ENCODE measurements at places on chromosomes 5 and 9.

DNA sequence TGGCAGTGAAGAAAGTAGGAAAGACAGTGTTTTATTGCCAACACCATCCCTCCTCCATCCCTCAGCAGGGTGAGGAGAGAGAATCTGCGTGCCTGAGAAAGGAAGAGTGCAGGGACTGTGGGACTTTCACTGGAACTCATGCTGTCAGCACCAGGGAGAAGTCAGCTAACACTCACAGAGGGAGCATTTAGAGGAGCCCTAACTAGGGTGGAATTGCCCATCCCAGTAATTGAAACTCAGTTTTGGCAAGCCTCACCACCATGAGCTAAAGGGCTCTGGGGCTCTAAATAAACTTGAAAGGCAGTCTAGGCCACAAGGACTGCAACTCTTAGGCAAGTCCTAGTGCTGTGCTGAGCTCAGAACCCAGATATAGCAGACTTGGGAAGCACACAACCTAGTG lies 622.3 kb downstream of the SEMA5A start:
- DNase-seq = no peak

GRCh38 chr5:113969901-113970300 lies 392.0 kb upstream of the KCNN2 start:
- no peak for DNase-seq

- DNase-seq = no peak
Observed at GRCh38 chr9:75707191-75707590, 183.3 kb upstream of the PCSK5 start.

GRCh38 chr5:2562036-2562435 lies 189.4 kb downstream of the IRX2 start:
- no peak for DNase-seq

DNA sequence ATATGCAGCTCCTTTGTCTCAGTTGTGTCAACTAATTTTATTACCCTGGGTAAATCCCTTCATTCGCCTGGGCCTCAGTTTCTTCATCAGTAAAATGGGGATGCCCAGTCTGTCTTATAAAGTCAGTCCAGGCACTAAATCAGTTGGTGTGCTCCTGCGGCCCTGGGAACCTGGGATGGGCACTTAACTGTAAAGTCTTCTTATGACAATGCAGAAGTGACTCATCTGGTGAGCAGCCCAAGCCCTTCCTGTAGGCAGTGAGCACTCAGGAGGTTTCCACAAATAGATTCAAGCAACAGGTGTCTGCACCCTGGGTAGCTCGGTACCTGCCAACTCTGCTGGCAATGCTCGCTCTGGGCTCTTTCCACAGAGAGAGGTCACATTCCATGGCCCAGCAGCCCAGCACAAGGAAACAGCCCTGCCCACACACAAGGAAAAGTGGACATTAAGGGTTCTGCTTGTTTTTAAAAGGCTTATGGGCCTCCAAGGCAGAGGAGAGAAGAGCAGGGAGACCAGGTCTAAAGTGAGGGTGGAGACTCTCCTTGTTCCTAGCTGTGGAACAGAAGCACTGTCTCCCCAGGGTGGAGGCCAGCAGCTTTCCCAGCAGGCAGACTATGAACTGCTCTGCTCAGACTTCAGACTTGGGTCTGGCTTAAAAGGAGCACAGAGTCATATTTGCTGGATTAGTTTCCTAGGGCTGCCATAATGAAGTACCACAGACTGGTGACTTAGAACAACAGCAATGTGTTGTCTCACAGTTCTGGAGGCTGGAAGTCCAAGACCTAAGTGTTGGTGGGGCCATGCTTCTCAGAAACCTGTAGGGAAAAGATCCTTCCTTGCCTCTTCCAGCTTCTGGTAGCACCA lies 89.7 kb upstream of the ADRA1B start:
- DNase-seq = no peak

- DNase-seq = no peak
Observed at GRCh38 chr9:91847581-91848091, 102.4 kb downstream of the ROR2 start.

- no peak for DNase-seq
Observed at GRCh38 chr5:141762790-141763368, 80.8 kb upstream of the ARAP3 start.

DNA sequence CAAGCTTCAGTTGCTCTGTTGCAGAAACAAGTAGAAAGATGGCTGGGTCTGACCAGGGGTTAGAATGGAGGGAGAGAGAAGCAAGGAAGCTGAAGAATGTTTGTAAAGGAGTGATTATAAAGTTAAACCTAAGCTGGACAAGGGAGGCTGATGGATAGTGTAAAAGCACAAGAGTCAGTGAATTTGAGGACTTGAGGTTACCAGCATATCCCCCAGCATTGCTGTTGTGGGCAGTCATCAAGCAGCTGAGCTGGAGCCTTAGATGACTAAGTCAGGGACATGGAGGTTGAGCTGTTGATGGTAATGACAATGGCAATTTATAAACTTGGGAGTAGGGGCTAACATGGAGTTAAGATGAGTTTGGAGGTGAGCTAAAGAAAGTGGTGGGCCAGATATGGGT lies 131.5 kb downstream of the ERCC6L2 start:
- DNase-seq = no peak

DNA sequence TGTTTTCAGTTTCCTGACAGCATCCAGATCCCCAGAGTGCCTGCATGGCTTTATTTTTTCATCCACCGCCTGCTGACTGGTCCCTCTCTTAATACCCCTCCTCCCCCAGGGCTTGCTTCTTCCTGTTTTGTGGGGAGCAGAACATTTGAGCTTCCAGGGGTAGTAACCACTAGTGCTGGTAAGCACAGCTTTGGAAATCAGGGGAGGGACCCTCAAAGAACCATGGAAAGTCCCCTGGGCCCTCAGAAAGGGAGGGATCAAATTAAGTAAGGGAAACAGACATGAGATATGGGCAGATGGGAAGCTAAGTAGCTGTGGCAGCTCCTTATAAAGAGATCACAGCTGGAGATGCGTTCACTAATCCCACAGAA lies 26.8 kb downstream of the GRIA1 start:
- DNase-seq = no peak

DNA sequence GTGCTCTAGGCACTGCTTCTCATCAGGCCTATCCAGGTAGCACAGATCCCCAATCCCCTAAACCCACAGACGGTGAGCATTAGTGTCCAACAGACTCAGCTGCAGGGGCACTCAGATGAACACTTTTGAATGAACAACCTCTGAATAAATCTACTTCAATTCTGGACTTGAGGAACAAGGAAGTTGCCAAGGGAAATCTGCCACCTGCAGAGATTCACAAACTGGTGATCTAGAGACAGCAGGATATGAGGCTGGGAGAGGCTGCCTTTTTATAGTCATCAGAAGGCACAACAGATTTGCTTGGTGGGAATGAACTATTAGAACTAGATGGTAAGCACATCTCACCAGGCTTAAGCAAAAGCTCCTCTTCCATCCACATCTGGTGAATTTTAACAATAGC lies 7.0 kb upstream of the HK3 start:
- DNase-seq = no peak

- DNase-seq = peak; percentile 63
Observed at GRCh38 chr5:32589942-32590869, 4.8 kb downstream of the SUB1 start.

DNA sequence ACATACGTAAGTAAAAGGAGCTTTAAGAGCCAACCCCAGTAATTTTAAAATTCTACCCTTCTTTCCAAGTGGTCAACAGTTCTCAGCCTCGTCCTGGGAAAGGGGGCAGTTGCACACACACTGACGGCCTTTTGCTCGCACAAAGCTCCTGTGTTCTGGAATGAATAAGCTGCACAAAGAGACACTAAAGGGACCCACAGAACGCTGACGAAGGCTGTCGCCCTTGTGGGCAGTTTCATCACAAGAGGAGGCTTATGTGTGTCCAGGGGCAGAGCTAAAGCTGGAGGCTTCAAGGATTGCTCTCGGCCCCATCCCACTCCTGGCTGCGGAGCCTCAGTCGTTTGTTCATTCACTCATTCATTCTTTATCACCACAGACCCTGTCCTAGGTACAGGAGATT lies 67.0 kb upstream of the NEK6 start:
- no peak for DNase-seq

- DNase-seq = no peak
Observed at GRCh38 chr9:137230705-137231371, at the start of gene SLC34A3. Gene SLC34A3 (plus strand): TSS chr9:137230901. CDS start chr9:137231703, 802 bp downstream.

GRCh38 chr9:453832-454231 lies 239.2 kb downstream of the DOCK8 start:
- no peak for DNase-seq

- no peak for DNase-seq
Observed at GRCh38 chr9:133114886-133115603, 6.0 kb downstream of the RALGDS start.

GRCh38 chr5:57442080-57442839 lies 40.4 kb downstream of the ACTBL2 start:
- DNase-seq = no peak

- DNase-seq = no peak
Observed at GRCh38 chr5:155826611-155827507, 500.1 kb upstream of the SGCD start.

DNA sequence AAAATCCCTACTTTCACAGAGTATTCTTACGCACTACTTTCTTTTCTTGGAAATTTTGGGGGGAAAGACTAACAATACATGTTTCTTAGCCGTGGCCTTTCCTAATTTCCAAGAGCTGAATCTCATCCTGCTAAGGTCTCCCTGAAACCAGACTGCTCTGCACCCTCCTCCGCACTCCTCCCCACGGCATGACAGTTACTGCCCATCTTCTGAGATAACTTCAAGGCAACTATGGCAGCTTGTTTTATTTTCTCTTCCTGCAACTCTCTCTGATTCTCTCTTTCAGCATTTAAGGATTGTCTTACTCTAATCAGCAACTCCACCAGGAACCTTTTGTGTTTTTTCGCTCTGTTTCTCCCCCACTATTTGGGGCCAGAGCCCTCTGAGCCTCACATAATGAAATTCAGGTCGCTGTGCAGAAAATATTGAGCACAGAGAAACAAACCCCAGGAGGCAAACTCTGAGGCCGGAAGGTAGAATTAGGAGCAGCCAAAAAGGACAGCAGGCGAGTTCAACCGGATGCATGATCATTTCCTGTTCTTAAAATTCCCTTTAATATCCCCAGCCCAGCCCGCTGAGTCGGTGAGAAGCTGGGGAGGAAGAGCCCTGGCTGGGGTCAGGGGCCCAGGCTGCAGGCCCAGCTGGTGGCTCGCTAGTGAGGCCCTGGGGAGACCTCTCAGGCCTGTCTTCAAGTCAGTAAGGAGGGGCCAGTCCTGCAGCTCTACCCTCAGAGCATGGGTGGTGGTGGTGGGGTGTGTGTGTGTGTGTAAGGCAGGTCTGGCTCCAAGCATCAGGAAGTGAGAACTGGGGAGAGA lies 213.6 kb upstream of the S1PR3 start:
- DNase-seq = no peak

- no peak for DNase-seq
Observed at GRCh38 chr5:134138416-134139376, 24.2 kb downstream of the TCF7 start.

DNA sequence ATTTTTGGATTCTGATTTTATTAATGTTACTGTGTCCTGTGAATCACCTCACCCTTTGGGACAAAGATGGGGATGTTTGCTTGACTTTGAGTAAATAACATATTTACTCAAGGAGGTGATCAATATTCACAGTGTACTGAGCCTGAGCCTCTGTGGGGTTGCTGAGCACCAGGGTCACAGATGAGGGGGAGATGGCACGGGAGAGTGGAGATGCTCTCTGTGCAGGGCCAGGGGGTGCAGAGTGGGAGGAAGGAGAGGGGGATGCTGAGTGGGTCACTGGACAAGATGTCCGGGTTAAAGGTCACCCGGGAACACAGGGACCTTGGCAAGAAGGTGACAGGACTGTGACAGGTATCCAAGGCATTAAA lies 4.0 kb downstream of the SQSTM1 start:
- DNase-seq = no peak

DNA sequence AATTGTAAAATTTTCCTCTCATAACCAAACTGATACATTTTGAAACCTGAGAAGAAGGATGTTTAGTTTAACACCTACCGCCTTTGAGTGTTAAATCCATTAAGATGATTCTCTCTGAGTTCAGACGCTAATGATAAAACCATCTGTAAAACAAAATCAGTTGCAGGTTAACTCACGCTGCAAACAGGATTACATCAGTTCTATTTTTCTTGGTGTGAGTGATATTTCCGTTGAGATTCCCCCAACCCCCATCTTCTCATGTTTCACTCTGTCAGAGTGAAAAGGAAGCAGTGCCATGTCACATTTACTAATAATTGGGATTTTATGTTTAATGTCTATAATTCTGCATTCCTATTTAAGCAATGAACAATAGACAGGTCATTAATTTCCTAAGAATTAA lies 146.5 kb downstream of the FANCC start:
- DNase-seq = peak; percentile 1

DNA sequence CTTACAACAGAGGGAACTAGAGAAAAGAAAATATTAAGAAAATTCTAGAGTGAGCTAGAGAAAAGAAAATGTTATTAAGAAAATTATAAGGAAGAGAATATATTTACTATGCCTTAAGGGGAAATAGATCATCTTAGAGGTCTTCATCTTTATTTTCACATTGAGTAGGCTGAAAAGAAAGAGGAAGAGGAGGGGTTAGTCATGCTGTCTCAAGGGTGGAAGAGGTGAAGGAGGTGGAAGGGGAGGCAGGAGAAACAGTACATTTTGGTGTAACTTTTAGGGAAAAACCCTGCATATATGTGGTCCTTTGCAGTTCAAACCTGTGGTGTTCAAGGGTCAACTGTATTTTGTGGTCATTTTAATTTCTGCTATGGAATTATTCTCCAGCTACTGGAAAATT lies 46.6 kb downstream of the PPIP5K2 start:
- DNase-seq = no peak

DNA sequence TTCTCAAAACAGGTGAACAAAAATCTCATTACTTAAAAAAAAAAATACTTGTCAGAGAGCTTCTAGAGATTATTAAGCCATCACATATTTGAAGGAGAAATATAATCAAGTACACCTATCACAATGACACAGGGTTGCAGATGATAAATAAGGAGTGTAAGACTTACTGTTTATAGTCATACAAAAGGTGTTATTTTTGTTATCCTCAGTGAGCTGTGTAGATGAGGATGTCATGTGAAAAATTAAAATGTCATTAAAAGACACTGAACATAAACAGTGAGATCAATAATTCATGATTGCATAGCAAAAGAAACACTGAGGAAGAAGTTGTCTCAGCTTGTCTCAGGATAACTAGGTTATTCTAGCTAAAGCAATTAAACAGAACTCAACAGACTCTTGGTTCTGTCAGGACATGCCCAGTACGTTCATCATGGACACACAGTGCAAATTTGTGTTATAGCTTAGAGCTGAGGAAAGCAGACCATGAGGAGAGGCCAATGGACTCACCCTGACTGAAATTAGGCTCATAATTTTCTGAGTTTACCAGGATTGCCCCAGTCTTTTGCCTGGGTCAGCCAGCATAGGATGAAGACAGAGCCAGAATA lies 1162.6 kb upstream of the C9orf72 start:
- no peak for DNase-seq

GRCh38 chr5:4901305-4901811 lies 238.8 kb upstream of the ADAMTS16 start:
- DNase-seq = no peak

Data from NCI-H1930 (cell line).